ENCODE measurements at places on chromosomes 1 and 21. TPM values are rescaled to one million over a fixed set of nuclear protein-coding genes. Genes with fewer than 3 reads are reported as not detected.

The SEC16B gene
- total RNA-seq, result 0.79 TPM

The KCNQ4 gene
- total RNA-seq, result 0.28 TPM

The KLHDC8A gene
- 0.47 TPM for total RNA-seq

The OR2M3 gene
- total RNA-seq, result not detected

The HSPB7 gene
- total RNA-seq, result not detected

The BRDT gene
- total RNA-seq, result not detected

The CA6 gene
- total RNA-seq, result not detected

All from A549 treated with ZK216348 at 1 μM for 4 hours (cell line).